ENCODE measurements at places on chromosomes 16 and 17. TPM values are rescaled to one million over a fixed set of nuclear protein-coding genes. Genes with fewer than 3 reads are reported as not detected.

KRTAP3-1 gene
- not detected for total RNA-seq

ZG16B gene
- not detected for total RNA-seq

DNAAF8 gene
- 0.64 TPM for total RNA-seq

NOXO1 gene
- total RNA-seq: not detected

XYLT2 gene
- total RNA-seq: 17.9 TPM

PLCD3 gene
- total RNA-seq: 7.1 TPM

CHST5 gene
- not detected for total RNA-seq

TXNDC17 gene
- 76.2 TPM for total RNA-seq

ADAMTS18 gene
- not detected for total RNA-seq

ASPA gene
- 5.0 TPM for total RNA-seq

All from spleen (tissue), 13 donors.